NCI-H2081 treated with DMSO at 0.1 percent for 48 hours (cell line): ENCODE measurements at places on chromosomes 3 and 15.

GRCh38 chr3:14943042-14943441 lies 4.3 kb upstream of the NR2C2 start:
- DNase-seq: no peak

GRCh38 chr15:49877873-49878521 lies 241.0 kb downstream of the ATP8B4 start:
- no peak for DNase-seq

DNA sequence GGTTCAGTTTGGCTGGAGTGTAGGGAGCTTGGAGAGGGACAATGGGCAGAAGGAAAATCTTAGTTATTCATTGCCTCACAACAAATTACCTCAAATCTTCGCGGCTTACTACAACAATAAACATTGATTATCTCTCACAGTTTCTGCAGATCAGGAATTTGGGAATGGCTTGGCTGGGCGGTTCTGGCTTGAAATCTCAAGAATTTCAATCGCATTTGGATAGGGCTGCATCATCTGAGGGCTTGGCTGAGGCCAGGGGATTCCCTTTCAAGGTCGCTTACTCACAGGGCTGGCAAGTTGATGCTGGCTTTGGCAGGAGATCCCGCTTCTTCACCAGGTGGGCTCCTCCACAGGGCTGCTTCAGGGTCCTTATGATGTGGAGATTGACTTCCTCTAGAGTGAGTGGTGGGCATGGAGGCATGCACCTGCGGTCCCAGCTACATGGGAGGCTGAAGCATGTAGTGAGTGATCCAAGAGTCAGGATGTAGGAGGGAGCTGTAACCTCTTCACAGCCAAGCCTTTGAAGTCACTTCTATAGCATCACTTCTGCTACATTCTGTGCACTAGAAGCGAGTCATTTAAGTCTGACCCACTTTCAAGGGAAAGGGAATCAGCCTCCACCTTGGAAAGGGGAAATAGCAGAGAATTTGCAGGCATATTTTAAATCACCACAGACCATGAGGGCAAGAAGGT lies 63.1 kb downstream of the CDC25A start:
- no peak for DNase-seq

DNA sequence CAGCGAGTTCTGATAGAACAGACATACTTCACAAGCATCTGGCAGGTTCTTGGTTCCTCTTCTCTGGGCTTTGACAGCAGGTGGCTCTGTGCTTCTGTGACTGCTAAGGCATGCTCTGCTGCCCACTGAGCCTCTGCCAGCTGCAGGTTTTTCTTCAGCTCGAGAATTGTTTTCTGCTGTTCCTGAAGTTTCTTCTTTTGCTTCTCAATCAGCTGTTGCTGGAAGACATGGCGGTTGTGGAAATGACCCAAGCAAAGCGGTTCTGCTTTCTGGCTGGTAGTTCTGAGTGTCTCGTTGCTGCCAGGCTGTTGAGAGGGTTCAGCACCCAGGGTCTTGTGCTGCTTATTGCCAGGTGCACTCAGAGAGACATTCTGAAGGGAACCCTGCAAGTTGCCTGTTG lies 50.8 kb downstream of the CCDC191 start:
- no peak for DNase-seq

DNA sequence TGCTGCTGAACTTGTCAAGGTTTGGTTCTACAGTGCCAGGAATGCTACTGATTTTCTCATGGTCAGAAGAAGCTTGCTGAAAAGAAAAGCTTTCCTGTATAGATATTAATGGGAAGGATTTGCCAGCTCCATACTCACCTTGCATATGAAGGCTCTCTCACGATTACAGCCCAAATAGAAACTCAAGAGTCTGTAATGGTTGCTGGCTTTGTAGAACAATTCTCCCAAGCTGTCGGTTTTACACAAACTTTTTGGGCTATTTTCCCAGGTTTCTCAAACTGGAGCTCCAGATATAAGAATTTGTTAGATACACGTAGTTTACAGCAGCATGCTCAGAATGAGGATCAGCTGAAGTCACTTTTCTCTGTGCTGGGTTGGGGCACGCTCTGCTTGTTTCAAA lies 30.1 kb upstream of the LRRC3B start:
- DNase-seq: no peak
